ENCODE measurements at places on chromosomes 5 and 9.

GRCh38 chr5:43785198-43785597 is 182.2 kb downstream of the NNT start:
- DNase-seq: no peak

DNA sequence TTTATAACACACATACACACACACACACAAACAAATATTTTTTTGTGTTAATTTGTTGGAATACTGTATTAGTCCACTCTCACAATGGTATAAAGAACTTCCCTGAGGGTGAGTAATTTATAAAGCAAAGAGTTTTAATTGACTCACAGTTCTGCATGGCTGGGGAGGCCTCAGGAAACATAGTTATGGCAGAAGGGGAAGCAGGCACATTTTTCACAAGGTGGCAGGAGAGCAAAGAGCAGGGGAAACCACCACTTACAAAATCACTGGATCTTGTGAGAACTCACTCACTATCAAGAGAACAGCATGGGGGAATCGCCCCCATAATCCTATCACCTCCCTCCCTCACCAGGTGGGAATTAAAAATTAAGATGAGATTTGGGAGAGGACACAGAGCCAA is 205.4 kb upstream of the PTPRD start:
- no peak for DNase-seq

GRCh38 chr5:133713209-133713608 is 100.9 kb upstream of the FSTL4 start:
- no peak for DNase-seq

- no peak for DNase-seq
These were observed 86.9 kb upstream of the SH3PXD2B start for GRCh38 chr5:172541099-172541772.

DNA sequence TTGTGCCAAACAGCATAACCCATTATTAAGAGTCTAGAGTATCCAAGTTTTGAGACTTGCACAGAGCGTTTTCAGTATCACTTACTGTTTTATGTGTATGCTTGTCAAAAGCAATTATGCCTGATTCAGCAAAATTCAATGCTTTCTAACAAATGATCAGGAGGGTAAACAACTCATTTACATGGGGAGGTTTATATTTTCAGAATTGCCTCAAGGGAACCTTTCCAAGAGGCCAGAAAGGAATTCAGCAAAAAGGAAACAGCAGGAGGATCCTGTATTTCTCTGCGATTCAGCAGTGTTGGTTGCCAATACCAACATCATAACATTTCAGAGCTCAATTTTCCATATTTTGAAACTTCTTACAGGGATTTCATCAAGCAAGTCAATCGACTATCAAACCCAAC is 69.3 kb upstream of the DAB2 start:
- DNase-seq: no peak

DNA sequence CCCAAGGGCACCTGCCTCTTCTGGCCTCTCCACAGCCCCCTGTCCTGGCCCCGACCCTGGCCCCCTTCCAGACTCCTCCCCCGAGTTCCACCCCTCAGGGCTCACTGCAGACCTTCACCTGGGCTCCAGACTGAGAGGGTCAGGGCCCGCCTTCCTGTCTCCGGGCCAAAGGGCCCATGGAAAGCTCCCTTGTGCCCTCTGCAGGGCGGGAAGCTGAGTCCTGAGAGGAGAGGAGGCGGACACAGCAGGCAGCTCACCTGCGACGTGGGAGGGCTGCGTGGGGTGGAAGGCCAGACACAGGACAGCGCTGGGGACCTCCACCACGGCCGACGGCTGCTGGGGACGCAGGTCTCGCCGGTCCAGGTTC is 20.6 kb downstream of the DYNC2I2 start:
- no peak for DNase-seq

DNA sequence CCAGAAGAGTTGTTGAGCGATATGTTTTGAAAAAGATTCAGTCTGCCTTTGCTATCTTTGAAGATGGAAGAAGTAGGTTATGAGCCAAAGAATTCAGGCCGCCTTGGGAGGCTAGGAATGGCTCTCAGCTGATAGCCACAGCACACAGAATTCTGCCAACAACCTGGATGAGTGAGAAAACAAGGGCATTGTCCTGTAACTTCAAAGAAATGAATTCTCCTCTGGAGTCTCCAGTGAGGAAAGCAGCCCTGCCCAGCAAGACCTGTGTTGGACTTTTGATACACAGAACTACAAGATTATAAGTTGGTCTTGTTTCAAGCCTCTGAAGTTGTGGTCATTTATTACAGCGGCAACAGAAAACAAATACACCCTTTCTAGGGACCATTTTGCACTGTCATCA is 509.9 kb upstream of the ZNF608 start:
- DNase-seq: no peak
